ENCODE measurements at places on chromosomes 12 and 14.

GRCh38 chr12:107134558-107134957, 41.2 kb upstream of the CRY1 start:
- no peak for DNase-seq

GRCh38 chr12:103462675-103463074, 33.1 kb downstream of the C12orf42 start:
- no peak for DNase-seq

DNA sequence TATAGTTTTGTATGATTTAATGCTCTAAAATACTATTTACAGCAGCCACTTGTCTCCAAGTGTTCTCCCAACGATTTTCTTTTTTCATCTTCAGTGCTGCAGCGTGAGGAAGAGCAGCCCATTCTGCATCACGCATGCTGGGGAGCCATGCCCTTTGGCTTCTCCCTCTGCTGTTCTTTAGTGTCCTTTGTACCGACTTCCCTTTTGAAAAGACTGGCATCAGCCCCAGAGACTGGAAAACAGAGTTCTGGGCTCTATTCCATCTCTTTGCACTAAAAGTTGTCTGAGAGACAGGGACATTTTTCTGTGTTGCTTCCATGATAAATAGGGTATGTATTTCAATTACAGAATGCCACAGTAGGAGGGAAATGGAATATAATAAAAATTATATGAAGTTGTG, 105.1 kb downstream of the RERG start:
- DNase-seq: no peak

DNA sequence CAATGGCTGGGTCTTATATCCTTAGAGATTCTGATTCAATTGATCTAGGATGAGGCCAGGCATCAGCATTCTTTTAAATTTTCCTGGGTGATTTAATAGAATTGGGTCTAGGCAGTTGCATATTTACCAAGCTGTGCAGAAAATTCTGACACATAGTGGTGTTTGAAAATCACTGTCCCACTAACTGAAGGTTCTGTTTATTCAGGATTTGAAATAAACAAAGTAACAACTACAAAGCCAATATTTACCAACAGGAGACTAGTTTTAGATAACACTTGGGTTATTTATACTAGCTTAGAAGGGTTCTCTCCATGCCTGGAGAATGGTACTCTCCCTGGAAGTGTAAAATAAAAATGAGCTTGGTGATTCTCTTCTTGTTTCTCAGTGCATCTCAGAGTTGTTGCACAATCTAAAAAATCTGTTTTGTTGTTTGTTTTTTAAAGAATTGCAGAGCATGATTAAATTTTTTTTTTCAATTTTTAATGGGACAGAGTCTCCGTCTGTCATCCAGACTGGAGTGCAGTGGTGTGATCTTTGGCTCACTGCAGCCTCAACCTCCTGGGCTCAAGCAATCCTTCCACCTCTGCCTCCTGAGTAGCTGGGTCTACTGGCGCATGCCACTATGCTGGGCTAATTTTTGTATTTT, 16.9 kb downstream of the BEST3 start:
- DNase-seq: no peak

GRCh38 chr12:47750229-47750798, 8.4 kb downstream of the RAPGEF3 start:
- DNase-seq: no peak

- DNase-seq: no peak
Observed at GRCh38 chr14:75341620-75342019, 63.0 kb downstream of the FOS start.

DNA sequence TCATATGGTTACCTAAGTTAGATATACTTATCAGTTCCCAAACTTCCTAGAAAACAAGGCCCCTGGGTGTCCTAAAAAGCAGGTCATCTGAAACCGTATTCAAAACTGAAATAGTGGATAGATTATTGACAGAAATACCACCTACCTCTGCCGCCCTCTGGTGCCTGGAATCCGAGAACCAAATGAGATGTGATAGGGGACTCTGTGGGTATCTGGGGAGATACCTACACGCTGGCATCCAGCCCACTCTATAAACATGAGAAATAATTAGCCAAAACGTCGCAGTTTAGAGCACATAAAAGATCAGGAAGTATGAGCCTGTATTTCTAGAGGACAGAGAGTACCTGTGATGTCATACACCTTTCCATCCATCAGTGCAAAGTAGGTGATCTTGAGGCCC, 4.4 kb downstream of the ORMDL2 start:
- DNase-seq: no peak

- DNase-seq: peak; percentile 25
Observed at GRCh38 chr12:78674311-78675090, 190.1 kb upstream of the SYT1 start.

DNA sequence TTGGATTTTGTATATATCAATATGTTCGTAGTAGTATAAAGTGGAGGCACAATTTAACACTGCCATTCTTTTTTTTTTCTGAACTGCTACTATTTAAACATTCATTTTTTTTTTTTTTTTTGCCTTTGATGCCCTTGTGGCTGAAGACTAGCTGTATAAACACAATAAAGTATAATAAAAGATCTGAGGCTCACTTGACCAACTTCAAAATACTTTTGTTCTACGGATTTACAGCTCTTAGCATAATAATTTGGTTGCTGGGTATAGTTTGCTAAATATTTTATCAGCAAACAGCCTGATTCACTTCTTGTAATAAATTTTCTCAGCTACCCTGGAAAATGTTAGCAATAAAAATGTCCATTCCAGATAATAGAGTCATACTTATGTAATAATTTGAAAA, 128.3 kb downstream of the KCNC2 start:
- DNase-seq: no peak

- DNase-seq: no peak
Observed at GRCh38 chr12:76462668-76463224, 96.8 kb downstream of the OSBPL8 start.

Measured in astrocyte (in vitro differentiated cells and primary cell).